Renal pelvis (tissue), 12 donors: ENCODE measurements at places on chromosomes 13 and 19. TPM values are rescaled to one million over a fixed set of nuclear protein-coding genes. Genes with fewer than 3 reads are reported as not detected.

SCEL gene
- 0.04 TPM for polyA plus RNA-seq

SLC8A2 gene
- not detected for polyA plus RNA-seq

DNA sequence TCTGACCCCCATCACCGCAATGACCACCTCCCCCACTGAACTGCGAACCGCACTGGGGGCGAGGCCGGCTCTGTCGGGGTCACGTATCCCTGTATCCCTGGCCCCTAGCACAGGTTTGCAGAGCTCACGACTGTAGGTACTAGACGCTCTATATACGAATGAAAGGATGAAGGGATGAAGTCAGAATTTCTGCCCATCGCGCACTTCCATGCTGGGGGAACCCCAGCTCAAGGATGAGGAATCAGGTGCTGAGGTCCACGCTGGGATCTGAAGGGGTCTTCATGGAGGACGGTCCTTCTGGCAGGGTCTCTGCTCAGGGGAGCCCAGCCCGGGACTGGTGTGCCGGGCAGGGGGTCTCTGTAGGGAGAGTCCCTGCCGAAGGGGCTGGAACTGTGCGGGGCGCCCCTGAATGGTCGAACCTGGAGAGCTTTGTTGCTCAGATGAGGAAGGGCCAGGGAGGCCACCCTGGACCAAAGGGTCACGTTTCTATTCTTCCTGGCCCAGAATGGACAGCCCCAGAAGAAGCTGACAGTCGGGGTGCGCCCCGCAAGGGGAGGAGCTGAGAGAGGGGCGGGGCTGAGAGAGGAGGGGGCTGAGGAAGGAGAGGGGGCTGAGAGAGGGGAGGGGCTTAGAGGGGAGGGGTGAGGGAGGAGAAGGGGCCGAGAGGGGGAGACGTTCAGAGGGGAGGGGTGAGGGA, 37.9 kb upstream of the SEMA6B start:
- DNase-seq = no peak

DNA sequence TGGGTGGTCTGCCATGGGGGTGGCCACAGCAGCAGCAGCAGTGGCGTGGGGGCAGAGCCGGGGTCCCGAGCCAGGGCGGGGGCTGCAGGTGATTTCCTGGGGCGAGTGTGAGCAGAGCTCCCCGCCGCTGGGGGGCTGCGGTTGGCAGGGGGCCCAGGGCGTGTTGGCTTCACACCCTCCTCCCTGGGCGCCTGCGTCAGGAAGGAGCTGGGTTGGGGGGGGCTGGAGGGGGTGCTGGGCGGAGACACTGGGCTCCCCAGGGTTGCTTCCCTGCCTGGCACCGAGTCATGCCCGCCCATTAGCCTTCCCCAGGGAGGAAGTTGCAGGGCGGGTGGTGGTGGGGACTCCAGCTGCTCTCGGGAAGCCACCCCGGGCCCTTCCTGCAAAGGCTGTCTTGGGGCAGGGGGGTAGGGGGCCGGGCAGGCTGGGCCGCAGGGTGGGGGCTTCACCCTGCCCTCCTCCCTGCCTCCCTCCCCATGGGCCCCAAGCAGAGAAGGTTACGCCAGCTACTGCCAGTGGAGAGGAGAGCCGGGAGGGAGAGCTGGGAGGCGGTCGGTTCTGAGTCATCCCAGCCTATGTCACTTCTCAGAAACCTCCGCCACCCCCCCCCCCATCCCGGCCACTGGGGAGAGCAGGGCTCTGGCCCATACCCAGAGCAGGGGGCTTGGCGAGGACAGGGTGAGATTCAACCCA, 4.6 kb downstream of the MIDN start:
- no peak for DNase-seq

GRCh38 chr19:5696196-5697021, 6.3 kb downstream of the RPL36 start:
- no peak for DNase-seq

GRCh38 chr13:110380359-110381028, 73.4 kb downstream of the COL4A2 start:
- no peak for DNase-seq

DNA sequence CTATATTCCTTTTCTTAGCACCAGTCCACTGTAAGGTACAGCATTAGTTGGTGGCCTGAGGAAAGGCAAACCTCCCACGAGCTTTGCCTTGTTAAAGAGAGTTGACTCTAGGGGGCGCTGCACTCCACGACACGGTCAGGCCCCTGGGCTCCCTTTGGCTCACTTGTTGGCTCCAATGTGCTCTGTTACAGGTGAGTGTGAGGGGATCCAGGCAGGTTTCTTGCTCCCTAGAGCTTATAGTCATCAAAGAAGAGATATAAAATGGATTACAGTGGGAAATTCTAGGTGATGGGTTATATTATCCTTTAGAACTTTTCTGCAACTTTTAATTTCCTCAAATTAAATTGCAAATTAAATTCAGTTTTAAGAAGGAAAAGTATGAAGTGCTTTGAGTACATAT, 3.7 kb downstream of the WDR87 start:
- peak; percentile 79 for DNase-seq
